Endothelial cell of umbilical vein (primary cell): ENCODE measurements at places on chromosomes 12 and 14. TPM values are rescaled to one million over a fixed set of nuclear protein-coding genes. Genes with fewer than 3 reads are reported as not detected.
A peak's percentile ranks its signal among the peaks of the same experiment; 100 is the strongest.

DNA sequence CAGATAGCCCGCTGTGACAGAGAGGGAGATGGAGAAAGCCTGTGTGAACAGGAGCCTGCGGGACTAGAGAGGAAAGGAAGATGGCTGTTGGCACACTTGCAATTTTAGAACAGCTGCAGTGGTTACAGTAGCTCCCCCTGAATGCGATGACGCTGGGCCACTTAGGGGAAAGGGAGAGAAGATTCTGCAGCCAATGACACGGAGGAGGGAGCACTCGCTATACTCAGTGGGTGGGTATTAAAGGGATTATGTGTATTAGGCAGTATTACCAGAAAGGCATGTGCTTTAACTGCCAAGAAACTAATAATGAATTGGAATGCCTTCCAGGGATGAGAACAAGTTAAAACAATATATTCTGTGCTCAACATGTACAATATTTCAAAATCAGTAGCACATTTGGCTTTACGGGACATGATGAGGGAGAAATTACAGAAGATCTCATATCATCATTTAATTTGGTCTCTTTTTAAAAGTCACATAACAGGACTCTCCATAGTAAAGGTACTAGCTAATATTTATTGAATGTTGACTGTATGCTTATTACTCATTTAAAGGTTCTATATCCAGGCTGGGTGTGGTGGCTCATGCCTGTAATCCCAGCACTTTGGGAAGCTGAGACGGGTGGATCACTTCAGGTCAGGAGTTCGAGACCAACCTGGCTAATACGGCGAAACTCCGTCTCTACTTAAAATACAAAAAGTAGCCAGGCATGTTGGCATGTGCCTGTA, 35.9 kb upstream of the FOS start:
- no peaks in the 10 kb centered on the region for H3K36me3 ChIP-seq
- peaks cover 10% of the 10 kb centered on the region for H3K4me1 ChIP-seq
- H3K4me3 ChIP-seq, result no peak overlapping the region
- no peak overlapping the region for H3K27ac ChIP-seq
- no peaks in the 10 kb centered on the region for H3K27me3 ChIP-seq

- no peaks in the 10 kb centered on the region for H3K36me3 ChIP-seq
- no peak for DNase-seq
- H3K27me3 ChIP-seq, result peaks cover 2% of the 10 kb centered on the region
- no peaks in the 10 kb centered on the region for H3K4me1 ChIP-seq
Observed at GRCh38 chr12:104767261-104767660, 190.8 kb downstream of the SLC41A2 start.

DNA sequence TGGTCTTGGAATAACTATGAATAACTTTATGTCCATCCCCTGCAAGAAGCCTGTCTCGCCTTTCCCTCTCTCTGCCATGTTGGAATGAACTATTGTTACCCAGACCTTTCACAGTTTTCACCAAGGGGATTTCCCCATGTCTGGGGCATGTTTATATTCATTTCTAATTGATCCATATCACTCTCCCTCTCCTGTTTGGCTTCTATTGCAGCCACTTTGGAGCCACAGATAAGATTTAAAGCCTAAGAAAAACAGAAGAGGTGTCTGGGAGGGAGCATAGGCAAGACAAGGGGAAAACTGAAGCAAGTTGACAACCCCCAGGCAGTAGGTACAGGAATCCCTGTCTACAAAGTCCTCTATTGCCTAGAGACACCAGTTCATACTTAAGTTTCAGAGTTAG, 41.0 kb upstream of the FOXJ2 start:
- no peaks in the 10 kb centered on the region for H3K36me3 ChIP-seq
- peak; percentile 17 for DNase-seq
- peaks cover 11% of the 10 kb centered on the region for H3K4me1 ChIP-seq

GRCh38 chr12:68303850-68304249, 28.3 kb downstream of the MDM1 start:
- no peaks in the 10 kb centered on the region for H3K27me3 ChIP-seq
- H3K4me3 ChIP-seq, result no peak overlapping the region
- H3K27ac ChIP-seq, result no peak overlapping the region
- peaks cover 8% of the 10 kb centered on the region for H3K4me1 ChIP-seq
- DNase-seq, result no peak
- H3K36me3 ChIP-seq, result no peaks in the 10 kb centered on the region

- no peaks in the 10 kb centered on the region for H3K27me3 ChIP-seq
- H3K4me3 ChIP-seq, result no peak overlapping the region
- peak; percentile 91 for DNase-seq
- no peak overlapping the region for H3K27ac ChIP-seq
- no peaks in the 10 kb centered on the region for H3K4me1 ChIP-seq
Observed at GRCh38 chr12:108930155-108930554, 50.3 kb downstream of the DAO start.

GRCh38 chr12:119206348-119207062, 27.8 kb downstream of the HSPB8 start:
- no peak overlapping the region for H3K27ac ChIP-seq
- H3K4me3 ChIP-seq, result no peak overlapping the region

DNA sequence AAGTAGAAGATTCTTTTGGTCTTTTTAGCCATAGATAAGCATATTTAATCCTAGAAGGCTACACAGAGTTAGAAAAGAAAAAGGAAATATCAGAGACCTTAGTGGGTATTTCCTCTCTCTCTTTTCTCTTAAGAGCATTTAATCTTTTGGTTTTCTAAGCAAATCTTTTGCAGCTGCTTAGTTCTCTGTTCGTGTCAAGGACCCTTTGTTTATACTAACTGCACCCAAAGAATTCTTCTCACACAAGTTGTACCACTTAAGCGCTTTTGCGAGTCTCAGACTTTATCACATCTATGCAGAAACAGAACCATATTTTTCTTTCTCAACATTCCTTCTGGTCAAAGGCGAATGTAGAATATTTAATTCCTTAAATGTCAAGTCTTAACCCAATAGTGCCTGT, 17.9 kb upstream of the NID2 start:
- DNase-seq, result no peak
- no peaks in the 10 kb centered on the region for H3K4me1 ChIP-seq
- no peak overlapping the region for H3K27ac ChIP-seq
- H3K36me3 ChIP-seq, result no peaks in the 10 kb centered on the region
- H3K4me3 ChIP-seq, result no peak overlapping the region
- H3K27me3 ChIP-seq, result peaks cover 10% of the 10 kb centered on the region

DNA sequence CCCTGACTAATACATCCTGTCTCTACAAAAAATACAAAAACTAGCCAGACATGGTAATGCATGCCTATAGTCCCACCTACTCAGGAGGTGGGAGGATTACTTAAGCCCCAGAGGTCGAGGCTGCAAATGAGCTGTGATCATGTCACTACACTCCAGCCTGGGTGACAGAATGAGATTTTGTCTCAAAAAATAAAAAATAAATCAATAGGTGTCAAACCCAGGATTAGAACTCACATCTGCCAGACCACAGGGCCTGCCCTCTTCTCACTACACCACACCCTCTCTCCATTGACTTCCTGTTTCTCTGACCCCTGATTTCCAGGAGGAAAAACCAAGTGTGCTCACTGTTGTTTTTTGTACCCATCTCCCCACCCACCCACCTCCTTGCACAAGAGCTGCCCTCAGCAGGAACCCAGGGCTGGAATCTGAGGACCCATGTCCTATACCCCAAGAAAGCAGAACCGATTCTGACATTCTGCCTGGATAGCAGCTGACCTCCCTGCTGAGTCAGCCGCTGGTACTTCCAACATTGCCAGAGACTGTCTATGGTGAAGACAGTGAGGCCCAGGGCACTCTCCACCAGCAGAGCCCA, 6.2 kb downstream of the CMKLR1 start:
- H3K4me3 ChIP-seq, result no peak overlapping the region
- H3K27ac ChIP-seq, result no peak overlapping the region
- H3K4me1 ChIP-seq, result peaks cover 20% of the 10 kb centered on the region
- H3K27me3 ChIP-seq, result peaks cover 3% of the 10 kb centered on the region
- peak; percentile 22 for DNase-seq

DNA sequence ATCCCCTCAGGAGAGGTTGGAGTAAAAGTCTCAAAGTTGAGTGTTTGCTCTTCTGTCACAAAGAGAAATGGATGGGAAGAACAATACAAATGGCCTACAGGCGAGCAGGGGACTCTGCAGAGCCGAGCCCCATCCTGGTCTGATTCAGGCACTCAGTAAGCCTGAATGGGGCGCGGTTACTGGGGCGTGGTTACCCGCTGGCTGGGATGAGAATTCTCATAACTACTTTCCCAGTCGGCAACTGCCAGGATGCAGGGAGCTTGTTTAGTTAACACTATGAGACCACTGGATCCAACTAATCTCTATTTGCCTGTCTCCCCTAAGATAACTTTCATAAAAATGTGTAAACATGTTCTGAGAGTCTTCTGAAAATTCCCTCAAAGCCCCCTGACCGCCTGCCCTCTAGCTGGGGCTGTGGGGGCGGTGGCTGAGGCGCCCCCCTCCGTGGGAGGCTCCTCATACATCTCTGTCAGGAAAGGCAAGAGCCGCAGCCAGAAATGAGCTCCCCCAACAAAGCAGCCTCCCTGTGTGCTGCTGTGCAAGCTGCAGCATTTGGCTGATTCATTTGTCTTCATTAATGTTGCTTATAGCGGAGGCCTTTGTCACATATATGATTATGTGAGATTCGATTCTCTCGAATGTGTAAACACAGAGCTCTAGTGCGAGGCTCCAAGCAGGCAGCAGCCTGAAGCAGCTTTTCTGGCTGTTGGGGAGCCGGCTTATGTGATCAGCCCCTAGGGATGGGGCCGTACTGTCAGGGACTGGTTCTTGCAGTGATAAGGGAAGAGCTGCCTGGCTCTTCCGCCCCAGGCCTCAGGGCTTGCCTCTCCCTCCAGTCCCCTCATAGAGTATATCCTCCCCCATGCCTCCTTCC, 126.1 kb upstream of the ARHGAP5 start:
- H3K27me3 ChIP-seq, result peaks cover 1% of the 10 kb centered on the region
- H3K4me1 ChIP-seq, result peaks cover 4% of the 10 kb centered on the region
- DNase-seq, result no peak
- no peak overlapping the region for H3K4me3 ChIP-seq
- H3K36me3 ChIP-seq, result no peaks in the 10 kb centered on the region

- no peaks in the 10 kb centered on the region for H3K36me3 ChIP-seq
- no peaks in the 10 kb centered on the region for H3K27me3 ChIP-seq
- H3K27ac ChIP-seq, result no peak overlapping the region
Observed at GRCh38 chr14:93821051-93821450, 32.8 kb upstream of the PRIMA1 start.

GRCh38 chr14:92729634-92730358, 18.6 kb downstream of the LGMN start:
- no peak for DNase-seq
- H3K27ac ChIP-seq, result no peak overlapping the region
- H3K4me1 ChIP-seq, result peaks cover 10% of the 10 kb centered on the region

DNA sequence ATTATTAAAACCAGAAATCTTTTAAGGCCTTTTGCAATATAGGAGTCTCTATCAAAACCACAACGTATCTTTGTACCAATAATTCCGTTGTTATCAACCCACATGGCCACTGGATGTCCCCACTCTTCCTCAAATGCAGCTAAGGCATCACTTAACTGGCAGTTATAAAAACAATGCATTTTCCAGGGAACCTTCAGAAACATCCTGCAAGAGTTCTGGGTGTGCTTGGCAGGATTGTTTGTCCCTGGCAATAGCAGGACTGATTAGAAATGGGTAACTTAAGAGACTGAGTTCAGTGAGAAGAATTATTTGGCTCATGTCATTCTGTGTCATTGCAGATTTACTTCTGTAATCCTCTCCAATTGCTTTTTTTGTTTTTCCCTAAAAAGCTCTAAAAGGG, 112.0 kb downstream of the SLC15A5 start:
- peak; percentile 33 for DNase-seq
- H3K4me1 ChIP-seq, result no peaks in the 10 kb centered on the region
- peaks cover 3% of the 10 kb centered on the region for H3K27me3 ChIP-seq
- H3K36me3 ChIP-seq, result no peaks in the 10 kb centered on the region

- no peaks in the 10 kb centered on the region for H3K4me1 ChIP-seq
- H3K36me3 ChIP-seq, result no peaks in the 10 kb centered on the region
- no peak overlapping the region for H3K27ac ChIP-seq
- no peak for DNase-seq
Observed at GRCh38 chr12:130700492-130701401, 15.4 kb downstream of the RIMBP2 start.

DNA sequence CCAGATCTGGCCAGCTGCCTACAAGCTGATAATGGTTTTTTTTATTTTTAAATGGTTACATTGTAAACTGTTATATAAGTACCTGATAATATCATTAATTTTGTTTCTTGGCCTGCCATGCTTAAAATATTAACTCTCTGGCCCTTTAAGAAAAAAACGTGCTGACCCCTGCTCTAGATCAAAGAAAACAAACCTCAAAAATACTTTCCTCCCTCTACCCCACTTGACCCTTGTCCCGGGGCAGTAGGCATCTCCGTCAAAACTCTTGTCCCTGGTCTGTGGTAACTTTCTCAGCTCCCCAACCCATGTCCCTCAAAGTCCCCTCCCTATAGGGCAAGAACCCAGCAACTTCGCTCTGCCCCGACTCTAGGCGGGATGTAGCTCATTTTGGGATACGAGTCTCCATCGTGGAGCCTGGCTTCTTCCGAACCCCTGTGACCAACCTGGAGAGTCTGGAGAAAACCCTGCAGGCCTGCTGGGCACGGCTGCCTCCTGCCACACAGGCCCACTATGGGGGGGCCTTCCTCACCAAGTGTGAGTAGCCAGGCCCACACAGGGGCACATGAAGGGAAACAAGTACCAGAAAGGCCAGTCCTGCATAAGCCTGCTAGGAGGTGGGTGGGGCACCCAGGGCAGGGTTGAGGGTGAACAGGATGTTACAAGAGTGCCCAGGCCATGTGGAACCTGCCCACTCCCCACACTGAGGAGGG, 3.5 kb downstream of the RDH5 start:
- DNase-seq, result no peak
- no peak overlapping the region for H3K27ac ChIP-seq
- H3K27me3 ChIP-seq, result no peaks in the 10 kb centered on the region

GRCh38 chr12:46508651-46509050, 136.1 kb upstream of the SLC38A2 start:
- DNase-seq, result no peak
- no peak overlapping the region for H3K27ac ChIP-seq
- no peak overlapping the region for H3K4me3 ChIP-seq
- H3K27me3 ChIP-seq, result no peaks in the 10 kb centered on the region
- H3K36me3 ChIP-seq, result no peaks in the 10 kb centered on the region

- H3K36me3 ChIP-seq, result no peaks in the 10 kb centered on the region
- peaks cover 17% of the 10 kb centered on the region for H3K4me1 ChIP-seq
- no peaks in the 10 kb centered on the region for H3K27me3 ChIP-seq
- H3K4me3 ChIP-seq, result no peak within 1 kb of the TSS
Observed at GRCh38 chr12:6950811-6951540, at the start of gene PTPN6. PTPN6 (plus strand) TSS chr12:6951356; CDS start chr12:6951513, 157 bp downstream.

The ENDOU gene
- total RNA-seq, result not detected in 2 replicates

The KLRG1 gene
- 2.8 and 4.4 TPM in 2 replicates for total RNA-seq

The AICDA gene
- total RNA-seq, result not detected in 2 replicates

The PA2G4 gene
- total RNA-seq, result 170 and 188 TPM in 2 replicates

The GPR65 gene
- 0.07 TPM in 1 of 2 replicates, not detected in the other for total RNA-seq

The CDKN1B gene
- total RNA-seq, result 32.0 and 40.8 TPM in 2 replicates

The CISTR gene
- total RNA-seq, result not detected in 2 replicates

The BMP4 gene
- total RNA-seq, result 201 and 238 TPM in 2 replicates

The ASIC1 gene
- 0.53 and 0.55 TPM in 2 replicates for total RNA-seq
